Lung microvascular endothelial cell (primary cell): ENCODE measurements at places on chromosomes 1 and 21. TPM values are rescaled to one million over a fixed set of nuclear protein-coding genes. Genes with fewer than 3 reads are reported as not detected.
A peak's percentile ranks its signal among the peaks of the same experiment; 100 is the strongest.

The CYP4A11 gene
- total RNA-seq, result not detected in 2 replicates

GRCh38 chr1:121525355-121525754 is 340.6 kb downstream of the SRGAP2C start:
- no peak for DNase-seq

GRCh38 chr1:70552662-70553566 is 141.8 kb downstream of the CTH start:
- DNase-seq, result no peak

DNA sequence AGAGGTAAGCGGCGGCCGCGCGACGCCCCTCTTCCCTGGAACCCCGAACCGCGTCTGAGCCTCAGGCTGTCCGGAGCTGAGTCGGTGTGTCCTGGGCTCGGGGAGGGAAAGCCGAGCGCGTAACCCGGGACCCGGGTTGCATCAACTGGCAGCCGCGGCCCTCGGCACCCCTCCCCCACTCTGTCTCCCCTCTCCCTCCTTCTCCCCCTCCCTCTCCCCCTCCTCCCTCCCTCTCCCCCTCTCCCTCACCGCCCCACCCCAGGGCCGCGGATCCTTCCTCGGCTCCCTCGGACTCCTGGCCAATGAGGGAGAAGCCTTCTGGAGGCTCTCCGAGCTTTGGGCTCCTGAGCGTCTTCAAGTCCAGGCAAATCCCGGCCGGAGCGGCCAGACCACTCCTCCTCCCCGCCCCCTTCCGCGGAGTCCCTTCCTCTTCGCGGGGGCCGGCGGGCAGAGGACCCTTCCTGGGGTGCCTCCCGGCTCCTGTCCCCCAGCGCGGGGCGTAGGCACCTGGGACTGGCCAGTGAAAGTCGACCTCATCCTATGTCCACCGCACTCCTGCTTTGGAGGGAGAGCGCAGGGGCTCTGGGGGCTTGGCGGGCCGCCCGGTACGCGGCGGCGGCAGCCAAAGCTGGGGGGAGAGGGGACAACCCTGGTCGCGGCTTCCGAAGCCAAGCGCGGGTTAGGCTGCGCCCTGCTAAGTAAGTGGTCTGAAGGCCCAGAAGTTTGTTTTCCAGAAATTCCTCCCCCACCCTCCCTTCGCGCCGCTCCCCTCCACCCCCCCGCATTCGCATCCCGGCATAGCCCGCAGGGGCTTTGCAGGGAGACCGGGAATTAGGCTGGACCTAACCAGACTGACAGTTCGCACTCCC is 850 bp downstream of the SESN2 start:
- peak; percentile 89 for DNase-seq

- DNase-seq, result no peak
Observed at GRCh38 chr1:22225858-22226589, 83.1 kb upstream of the WNT4 start.
